Adipose tissue (tissue), 3 donors: ENCODE measurements at places on chromosomes 3 and 15. TPM values are rescaled to one million over a fixed set of nuclear protein-coding genes. Genes with fewer than 3 reads are reported as not detected.

Gene UQCC5
- polyA plus RNA-seq, result 21.4 TPM

Gene SLC12A1
- not detected for polyA plus RNA-seq

Gene SLC6A20
- not detected for polyA plus RNA-seq

Gene CLCN2
- 2.8 TPM for polyA plus RNA-seq

Gene GOLGA8S
- 0.18 TPM for polyA plus RNA-seq

Gene ARL8B
- polyA plus RNA-seq, result 19.3 TPM

Gene CNTN6
- polyA plus RNA-seq, result 0.04 TPM

Gene SGO1
- 0.12 TPM for polyA plus RNA-seq

Gene CISH
- 36.2 TPM for polyA plus RNA-seq

Gene MYLK
- 16.0 TPM for polyA plus RNA-seq

Gene ACKR2
- 2.6 TPM for polyA plus RNA-seq

Gene ACSBG1
- polyA plus RNA-seq, result 0.11 TPM

Gene PATL2
- not detected for polyA plus RNA-seq

Gene SLC33A1
- 3.9 TPM for polyA plus RNA-seq

Gene TERC
- polyA plus RNA-seq, result not detected

Gene ZIC4
- polyA plus RNA-seq, result not detected

Gene XRN1
- 5.0 TPM for polyA plus RNA-seq
